ENCODE measurements at places on chromosomes 3 and 15.

DNA sequence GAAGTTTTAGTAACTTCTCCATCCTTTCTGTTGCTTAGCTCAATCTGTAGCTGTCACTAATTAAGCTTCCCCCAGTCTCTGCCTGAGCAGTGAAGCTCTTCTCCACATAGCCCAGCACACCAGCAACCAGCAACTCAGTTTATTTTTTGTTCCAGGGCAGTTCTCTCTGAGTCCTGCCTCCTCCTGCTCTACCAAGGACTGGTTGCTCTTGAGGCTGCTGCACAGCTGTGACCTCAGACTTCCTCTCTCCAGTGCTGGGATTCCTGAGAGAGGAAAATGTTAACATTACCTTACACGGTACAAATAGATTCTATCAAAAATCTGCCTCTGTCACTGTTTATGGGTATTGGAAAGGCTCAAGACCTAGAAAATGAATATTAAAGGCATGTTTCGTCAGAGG, 294.7 kb downstream of the OXSM start:
- H3K27me3 ChIP-seq: no peaks in the 10 kb centered on the region
- no peak overlapping the region for H3K27ac ChIP-seq
- H3K4me1 ChIP-seq: no peaks in the 10 kb centered on the region
- DNase-seq: no peak
- H3K36me3 ChIP-seq: no peaks in the 10 kb centered on the region

DNA sequence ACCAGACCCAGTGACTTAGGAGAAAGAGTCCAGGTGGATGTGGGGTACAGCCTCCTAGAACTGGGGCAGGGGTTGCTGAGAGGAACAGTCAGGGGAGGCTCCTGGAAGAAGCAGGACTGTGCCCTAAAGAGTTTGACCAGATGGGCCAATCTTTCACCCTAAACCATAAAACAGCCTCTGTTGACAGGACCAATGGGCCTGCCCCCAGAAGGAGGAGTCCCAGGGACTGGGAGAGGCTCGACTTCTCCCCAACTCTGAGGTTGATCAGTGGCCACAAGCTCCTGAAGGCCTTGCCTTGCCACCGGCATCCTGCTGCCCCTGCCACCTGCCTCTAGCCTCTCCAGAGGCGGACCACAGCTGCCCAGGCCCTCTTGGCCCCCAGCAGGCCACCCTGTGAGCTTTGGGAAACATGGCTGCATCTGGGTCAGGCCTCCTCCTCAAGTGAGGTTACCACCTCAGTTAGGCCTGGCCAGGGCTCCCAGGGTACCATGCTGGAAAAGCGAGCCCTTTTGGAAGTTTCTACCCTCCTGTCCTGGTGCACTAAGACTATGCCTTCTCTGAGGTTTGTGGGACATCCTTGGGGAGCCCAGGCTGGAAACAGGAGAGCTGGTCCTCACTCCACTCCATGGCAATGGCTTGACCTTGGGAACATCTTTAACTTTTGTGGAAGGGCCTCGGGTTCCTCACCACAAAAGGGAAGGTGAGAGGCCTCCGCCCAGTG, 2.8 kb downstream of the VIPR1 start:
- DNase-seq: peak; percentile 2
- no peak overlapping the region for H3K4me3 ChIP-seq
- peaks cover 14% of the 10 kb centered on the region for H3K4me1 ChIP-seq
- peaks cover 11% of the 10 kb centered on the region for H3K27me3 ChIP-seq
- H3K27ac ChIP-seq: no peak overlapping the region
- no peaks in the 10 kb centered on the region for H3K36me3 ChIP-seq

DNA sequence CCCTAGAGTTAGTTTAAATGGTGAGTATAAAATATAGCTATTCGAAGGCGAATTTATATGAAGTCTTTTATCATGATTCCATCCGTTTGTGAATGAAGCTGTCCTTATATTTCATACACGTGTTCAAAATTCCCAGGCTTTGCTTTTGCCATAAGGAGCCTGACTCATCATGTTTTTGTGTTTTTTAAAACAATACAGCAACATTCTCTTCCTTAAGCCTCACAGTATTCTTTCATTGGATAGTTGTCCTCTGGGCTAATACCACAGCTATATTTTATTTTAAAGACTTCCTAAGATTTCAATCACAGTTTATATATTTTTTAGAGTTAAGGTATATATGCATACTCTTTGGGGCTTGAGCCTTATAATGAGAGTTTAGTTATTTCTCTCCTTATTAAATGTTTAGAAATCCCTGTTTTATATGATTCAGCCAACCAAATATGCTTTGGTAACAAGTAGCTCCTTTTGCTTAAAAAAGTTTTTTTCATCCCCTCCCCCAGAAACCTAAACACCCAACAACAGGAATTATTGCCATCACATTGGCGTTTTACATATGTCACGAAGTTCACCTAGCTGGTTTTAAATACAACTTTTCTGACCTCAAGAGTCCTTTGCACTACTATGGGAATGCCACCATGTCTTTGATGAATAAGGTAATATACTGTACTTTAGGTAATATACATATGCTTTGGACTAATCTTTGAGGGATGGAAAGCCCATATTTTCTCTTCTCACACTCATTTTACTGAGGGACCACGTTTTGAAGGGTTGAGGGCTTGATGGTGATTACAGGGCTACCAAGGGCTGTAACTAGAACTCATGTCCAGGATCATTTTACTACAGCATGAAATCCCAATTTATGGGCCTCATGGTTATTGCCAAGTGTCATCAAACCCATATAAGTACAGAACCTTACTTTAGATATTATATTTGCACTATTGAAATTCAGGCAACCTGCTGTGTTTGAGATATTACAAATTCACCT, 28.5 kb downstream of the ST3GAL6 start:
- H3K36me3 ChIP-seq: no peaks in the 10 kb centered on the region
- no peak for DNase-seq
- H3K27ac ChIP-seq: no peak overlapping the region
- H3K4me1 ChIP-seq: no peaks in the 10 kb centered on the region

GRCh38 chr15:70447928-70448698, 315.2 kb downstream of the UACA start:
- no peak for DNase-seq
- no peak overlapping the region for H3K27ac ChIP-seq
- no peaks in the 10 kb centered on the region for H3K4me1 ChIP-seq
- H3K36me3 ChIP-seq: no peaks in the 10 kb centered on the region
- no peak overlapping the region for H3K4me3 ChIP-seq

- no peaks in the 10 kb centered on the region for H3K27me3 ChIP-seq
- no peaks in the 10 kb centered on the region for H3K4me1 ChIP-seq
- H3K27ac ChIP-seq: no peak overlapping the region
- no peak overlapping the region for H3K4me3 ChIP-seq
- no peak for DNase-seq
Observed at GRCh38 chr3:158355623-158356588, 215.1 kb upstream of the MLF1 start.

DNA sequence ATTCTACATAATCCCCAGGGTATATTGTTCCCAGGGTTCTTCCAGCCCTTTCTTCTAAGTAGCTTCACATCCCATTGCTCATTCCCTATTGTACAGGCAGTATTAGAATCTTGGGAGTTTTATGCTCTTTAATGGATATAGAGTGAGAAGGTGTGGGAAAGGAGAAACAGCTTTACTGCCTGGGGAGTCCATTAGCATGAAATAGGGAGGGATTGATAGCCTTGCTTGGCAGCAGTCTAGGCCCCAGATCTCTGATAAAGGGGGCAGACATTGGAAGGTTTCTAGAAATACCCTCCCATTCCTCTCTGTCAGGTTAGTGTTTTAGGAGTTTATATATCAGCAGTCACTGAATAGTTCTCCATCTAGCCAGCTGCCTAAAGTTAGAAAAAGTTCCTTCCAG, 334.3 kb downstream of the UNC13C start:
- no peak overlapping the region for H3K4me3 ChIP-seq
- no peaks in the 10 kb centered on the region for H3K4me1 ChIP-seq
- no peaks in the 10 kb centered on the region for H3K27me3 ChIP-seq
- no peak for DNase-seq
- H3K36me3 ChIP-seq: no peaks in the 10 kb centered on the region

DNA sequence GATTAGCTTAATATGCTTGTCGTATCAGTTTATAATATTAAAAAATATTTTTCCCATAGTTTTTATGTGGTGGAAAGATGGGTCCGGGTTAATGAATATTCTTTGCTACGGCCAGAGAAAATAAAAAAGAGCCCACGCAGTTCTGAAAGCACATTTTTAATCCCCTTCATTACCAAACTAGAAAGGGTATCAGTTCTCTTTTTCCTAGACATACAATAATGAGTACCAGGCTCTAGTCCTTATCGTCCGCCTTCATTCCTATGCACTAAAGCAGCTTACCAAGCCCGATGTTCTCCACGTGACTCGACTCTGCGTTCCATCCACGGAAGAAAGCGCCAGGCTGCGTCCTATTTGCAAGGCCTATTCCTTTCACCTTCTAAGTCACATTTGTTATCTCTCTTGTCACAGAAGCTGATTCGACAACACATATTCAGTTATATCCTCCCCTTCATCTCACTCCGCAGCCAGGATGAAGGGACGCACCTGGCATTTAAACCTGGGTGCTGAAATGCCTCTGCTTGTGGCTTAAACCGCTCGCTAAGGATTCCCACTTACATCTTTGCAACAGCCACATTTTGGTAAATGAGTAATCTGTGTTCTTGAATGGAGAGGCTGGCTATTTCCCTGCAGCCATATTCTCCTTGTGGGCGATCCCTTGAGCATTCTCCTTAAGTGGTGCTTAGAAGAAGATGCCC, 257.0 kb downstream of the CD47 start:
- no peaks in the 10 kb centered on the region for H3K36me3 ChIP-seq
- no peak overlapping the region for H3K27ac ChIP-seq
- no peak for DNase-seq
- no peaks in the 10 kb centered on the region for H3K4me1 ChIP-seq
- H3K4me3 ChIP-seq: no peak overlapping the region

GRCh38 chr3:142180761-142181362, 31.5 kb upstream of the TFDP2 start:
- H3K36me3 ChIP-seq: no peaks in the 10 kb centered on the region
- no peak overlapping the region for H3K4me3 ChIP-seq
- H3K27ac ChIP-seq: no peak overlapping the region
- no peaks in the 10 kb centered on the region for H3K27me3 ChIP-seq
- DNase-seq: peak; percentile 35

GRCh38 chr15:25939122-25939521, 76.0 kb upstream of the ATP10A start:
- H3K27ac ChIP-seq: no peak overlapping the region
- H3K27me3 ChIP-seq: no peaks in the 10 kb centered on the region
- DNase-seq: no peak
- H3K4me1 ChIP-seq: no peaks in the 10 kb centered on the region

GRCh38 chr3:12963922-12964701, 109.1 kb downstream of the IQSEC1 start:
- no peak overlapping the region for H3K4me3 ChIP-seq
- DNase-seq: no peak
- H3K4me1 ChIP-seq: no peaks in the 10 kb centered on the region
- H3K36me3 ChIP-seq: no peaks in the 10 kb centered on the region
- H3K27ac ChIP-seq: no peak overlapping the region

GRCh38 chr15:100022391-100022790, 289.2 kb upstream of the LYSMD4 start:
- H3K36me3 ChIP-seq: no peaks in the 10 kb centered on the region
- H3K27me3 ChIP-seq: no peaks in the 10 kb centered on the region
- no peaks in the 10 kb centered on the region for H3K4me1 ChIP-seq
- DNase-seq: peak; percentile 40
- H3K27ac ChIP-seq: no peak overlapping the region

DNA sequence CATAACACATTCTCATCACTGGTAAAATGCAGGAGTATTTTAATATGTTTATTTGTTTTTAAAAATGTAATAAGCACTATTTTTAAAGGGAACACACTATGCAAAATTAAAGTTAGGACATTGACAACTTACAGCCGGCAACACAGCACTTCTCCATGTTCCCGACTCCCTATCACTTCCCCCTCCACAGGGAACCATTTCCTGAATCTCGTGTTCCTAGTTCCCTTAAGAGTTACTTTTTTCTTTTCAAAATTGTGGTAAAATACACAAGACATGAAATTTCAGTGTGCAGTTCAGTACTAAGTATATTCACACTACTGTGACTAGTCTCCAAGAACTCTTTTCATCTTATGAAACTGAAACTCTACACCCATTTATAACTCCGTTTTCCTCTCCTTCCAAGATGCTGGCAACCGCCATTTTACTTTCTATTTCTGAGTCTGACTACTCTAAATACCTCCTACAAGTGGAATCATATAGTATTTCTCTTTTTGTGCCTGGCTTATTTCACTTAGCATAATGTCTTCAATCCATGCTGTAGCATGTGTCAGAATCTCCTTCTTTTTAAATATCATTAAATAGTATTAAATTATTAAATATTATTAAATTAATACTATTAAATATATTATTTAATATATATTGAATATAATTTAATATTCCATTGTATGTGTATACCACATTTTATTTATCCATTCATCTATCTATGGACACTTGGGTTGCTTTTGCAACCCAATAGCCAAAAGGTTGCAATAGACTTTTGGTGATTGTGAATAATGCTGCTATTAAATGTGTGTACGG, 25.9 kb upstream of the UBE2Q2 start:
- no peaks in the 10 kb centered on the region for H3K36me3 ChIP-seq
- no peak overlapping the region for H3K4me3 ChIP-seq
- no peak for DNase-seq
- H3K27me3 ChIP-seq: no peaks in the 10 kb centered on the region
- H3K4me1 ChIP-seq: no peaks in the 10 kb centered on the region

GRCh38 chr3:147049821-147050220, 356.5 kb downstream of the ZIC4 start:
- H3K27me3 ChIP-seq: no peaks in the 10 kb centered on the region
- no peak for DNase-seq
- H3K4me3 ChIP-seq: no peak overlapping the region
- no peaks in the 10 kb centered on the region for H3K36me3 ChIP-seq
- no peak overlapping the region for H3K27ac ChIP-seq

GRCh38 chr3:41893977-41894376, 67.9 kb downstream of the ULK4 start:
- no peaks in the 10 kb centered on the region for H3K36me3 ChIP-seq
- no peaks in the 10 kb centered on the region for H3K27me3 ChIP-seq
- H3K4me1 ChIP-seq: no peaks in the 10 kb centered on the region

DNA sequence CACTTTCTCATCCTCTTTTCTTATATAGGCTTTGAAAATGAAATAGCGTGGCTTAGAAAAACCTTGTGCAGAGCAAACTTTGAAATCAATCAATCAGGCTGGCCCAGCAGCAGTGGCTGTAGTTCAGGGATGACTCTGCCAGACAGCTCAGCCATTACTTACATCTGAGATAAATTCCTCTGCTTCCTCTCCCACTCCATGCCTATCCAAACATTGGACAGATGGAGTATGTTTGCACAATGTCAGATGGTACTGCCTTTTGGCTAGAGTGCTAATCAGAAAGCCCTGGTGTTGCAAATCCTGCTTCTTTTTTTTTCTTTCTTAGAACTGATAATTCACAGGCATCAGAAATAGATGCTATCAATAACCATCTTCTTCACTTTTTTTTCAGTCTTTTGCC, 1065.1 kb downstream of the AGBL1 start:
- H3K4me1 ChIP-seq: no peaks in the 10 kb centered on the region
- H3K36me3 ChIP-seq: no peaks in the 10 kb centered on the region
- no peak overlapping the region for H3K4me3 ChIP-seq

GRCh38 chr15:81740416-81740815, 305.4 kb downstream of the MEX3B start:
- H3K4me3 ChIP-seq: no peak overlapping the region
- peak overlapping the region; percentile 39 for H3K27ac ChIP-seq
- peaks cover 4% of the 10 kb centered on the region for H3K4me1 ChIP-seq
- DNase-seq: no peak
- no peaks in the 10 kb centered on the region for H3K36me3 ChIP-seq
- no peaks in the 10 kb centered on the region for H3K27me3 ChIP-seq

- H3K4me3 ChIP-seq: no peak overlapping the region
- H3K36me3 ChIP-seq: no peaks in the 10 kb centered on the region
- DNase-seq: no peak
- peaks cover 4% of the 10 kb centered on the region for H3K4me1 ChIP-seq
- H3K27me3 ChIP-seq: no peaks in the 10 kb centered on the region
- H3K27ac ChIP-seq: peak overlapping the region; percentile 53
Observed at GRCh38 chr3:45441584-45442310, 53.4 kb downstream of the LARS2 start.

Data from uterus (tissue), 4 donors.